ENCODE measurements at places on chromosomes 13 and 19.

DNA sequence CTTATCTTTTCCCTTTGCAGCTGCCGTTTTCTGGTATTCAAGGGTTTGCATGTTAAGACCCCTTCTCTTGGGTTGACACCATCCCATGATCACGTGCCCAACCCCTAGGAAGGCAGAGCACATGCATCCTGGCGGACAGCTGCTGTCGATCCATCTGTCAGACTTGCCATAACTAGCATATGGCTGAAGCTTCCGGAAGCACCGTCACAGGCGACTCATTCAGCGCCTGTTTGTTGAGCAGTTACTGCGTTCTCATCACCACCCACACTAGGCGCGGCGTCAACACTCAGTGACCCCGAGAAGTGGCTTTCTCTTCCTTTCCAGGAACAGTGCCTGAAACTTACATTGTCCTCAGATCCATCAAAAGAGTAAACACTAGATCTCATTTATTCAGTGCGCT is 93.6 kb downstream of the SOX1 start:
- no peak for DNase-seq

- no peak for DNase-seq
Observed at GRCh38 chr13:85314686-85315085, 484.5 kb downstream of the SLITRK6 start.

DNA sequence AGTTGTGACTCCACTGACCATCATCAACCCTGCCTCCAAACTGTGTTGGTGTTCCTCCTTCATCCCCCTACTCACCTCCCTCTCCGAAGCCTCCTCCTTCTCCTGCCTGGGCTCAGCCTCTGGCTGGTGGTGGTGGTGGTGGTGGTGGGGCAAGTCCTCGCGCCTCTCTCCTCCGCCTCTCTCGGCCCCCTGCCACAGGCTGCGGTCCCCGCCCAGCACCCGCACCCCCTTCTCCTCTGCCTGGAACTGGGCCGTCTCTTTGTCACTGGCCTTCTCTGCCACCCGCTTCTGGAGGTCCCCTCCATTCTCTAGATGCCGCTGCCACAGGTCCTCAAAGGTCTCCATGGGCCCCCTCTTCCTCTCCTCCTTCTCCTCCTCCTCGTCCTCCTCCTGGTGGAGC is 1.5 kb downstream of the CCER2 start:
- no peak for DNase-seq

DNA sequence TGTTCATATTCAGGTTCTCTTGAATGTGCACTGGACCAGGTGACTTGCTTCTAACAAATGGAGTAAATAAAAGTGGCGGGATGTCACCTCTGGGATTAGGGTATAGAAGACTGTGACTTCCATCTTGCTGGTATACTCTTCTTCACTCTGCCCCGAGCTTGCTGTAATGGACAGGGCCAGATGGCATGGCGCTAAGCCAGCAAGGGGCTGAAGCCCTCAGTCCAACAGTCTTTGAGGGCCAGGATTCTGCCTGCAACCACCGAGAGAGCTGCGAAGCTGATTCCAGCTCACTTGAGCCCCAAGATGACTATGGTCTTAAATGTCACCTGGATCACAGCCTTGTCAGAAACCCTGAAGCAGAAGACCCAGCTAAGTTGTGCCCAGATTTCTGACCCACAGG is 600.0 kb downstream of the FGF9 start:
- DNase-seq, result no peak

Data from central memory CD4-positive, alpha-beta T cell (primary cell).